MG63 (cell line): ENCODE measurements at places on chromosomes 7 and 10. TPM values are rescaled to one million over a fixed set of nuclear protein-coding genes. Genes with fewer than 3 reads are reported as not detected.
A peak's percentile ranks its signal among the peaks of the same experiment; 100 is the strongest.

DNA sequence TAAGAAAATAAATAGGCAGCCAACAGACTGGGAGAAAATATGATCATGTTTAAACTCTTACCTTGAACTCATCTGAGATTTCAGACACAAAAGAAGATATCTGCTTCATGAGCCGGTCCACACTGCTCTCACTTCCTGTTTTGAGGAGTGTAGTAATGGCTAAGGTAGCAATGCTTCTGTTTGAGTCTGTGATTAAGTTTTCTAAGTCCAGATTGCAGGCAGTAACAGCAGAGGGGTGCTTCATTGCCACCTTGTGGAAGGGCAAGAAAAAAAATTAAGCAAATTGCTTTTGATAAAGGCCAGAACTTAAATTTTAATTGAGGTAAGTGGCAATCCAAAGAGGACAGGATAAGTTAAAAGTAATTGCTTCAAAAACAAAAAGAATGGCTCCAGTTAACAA lies 69.1 kb downstream of the MEST start:
- no peak for DNase-seq

DNA sequence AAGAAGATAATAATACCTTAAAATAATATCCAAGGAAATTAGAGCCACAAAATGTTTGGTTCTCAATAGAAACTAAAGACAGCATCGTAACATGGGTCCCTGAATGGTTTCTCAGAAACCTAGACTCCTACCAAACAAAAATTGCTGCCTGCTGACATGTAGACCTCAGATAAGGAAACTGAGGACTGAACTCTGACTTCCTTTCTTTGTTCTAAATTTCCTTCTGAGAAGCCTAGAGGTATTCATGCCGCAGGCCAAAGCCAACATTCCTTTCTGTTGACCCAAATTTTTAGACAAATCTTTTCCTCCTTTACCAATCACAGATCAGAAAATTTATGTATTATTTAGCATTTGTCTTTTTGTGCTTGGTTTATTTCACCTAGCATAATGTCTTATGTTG lies 816.7 kb upstream of the PHF14 start:
- DNase-seq: no peak

DNA sequence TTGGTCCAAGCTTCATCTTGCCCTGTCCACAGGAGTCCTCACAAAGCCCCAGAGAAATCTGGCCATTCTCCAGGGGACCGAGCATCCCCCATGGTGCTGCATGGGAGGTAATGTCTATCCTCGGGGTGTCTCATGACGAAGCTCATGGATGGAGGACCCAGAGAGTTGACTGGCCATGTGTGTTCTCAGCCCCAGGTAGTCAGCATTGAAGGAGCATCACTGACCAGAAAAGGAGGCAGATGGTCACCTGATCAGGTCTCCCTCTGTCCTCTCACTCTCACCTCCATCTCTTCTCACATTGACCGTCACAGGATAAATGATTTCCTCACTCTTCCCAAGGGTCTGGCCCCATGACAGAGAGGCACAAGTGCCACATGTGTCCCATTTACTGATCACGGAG lies 33.4 kb upstream of the GDF10 start:
- DNase-seq: no peak

- DNase-seq: no peak
Measured at GRCh38 chr7:50994753-50995319, 212.1 kb upstream of the GRB10 start.

CYP2E1 gene
- total RNA-seq: 0.99 TPM in 1 of 2 replicates, not detected in the other

DRGX gene
- 0.07 and 0.10 TPM in 2 replicates for total RNA-seq

MBL2 gene
- not detected in 2 replicates for total RNA-seq

VAX1 gene
- not detected in 2 replicates for total RNA-seq

CALHM1 gene
- total RNA-seq: not detected in 2 replicates

- DNase-seq: no peak
Measured at GRCh38 chr10:3911713-3912442, 126.9 kb upstream of the KLF6 start.

DNA sequence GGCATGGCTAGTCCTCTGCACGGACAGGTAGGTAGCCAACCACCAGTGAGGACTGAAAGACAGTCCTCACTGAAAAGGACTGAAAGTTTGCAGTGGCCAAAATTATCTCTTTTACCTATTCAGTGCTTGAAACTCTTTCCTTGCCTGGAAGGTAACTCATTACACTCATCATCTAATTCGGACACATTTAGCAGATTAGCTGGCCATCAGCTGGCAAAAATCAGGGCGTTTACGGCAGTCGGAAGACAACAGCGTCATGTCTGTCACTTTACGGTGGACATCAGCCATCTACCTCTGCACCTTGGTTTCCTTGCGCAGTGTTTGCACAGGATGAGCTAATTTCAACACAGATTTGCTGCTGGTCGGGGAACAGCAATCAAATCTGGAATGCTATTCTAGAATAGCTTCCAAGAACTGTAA lies 740 bp downstream of the ANXA7 start:
- peak; percentile 43 for DNase-seq

DNA sequence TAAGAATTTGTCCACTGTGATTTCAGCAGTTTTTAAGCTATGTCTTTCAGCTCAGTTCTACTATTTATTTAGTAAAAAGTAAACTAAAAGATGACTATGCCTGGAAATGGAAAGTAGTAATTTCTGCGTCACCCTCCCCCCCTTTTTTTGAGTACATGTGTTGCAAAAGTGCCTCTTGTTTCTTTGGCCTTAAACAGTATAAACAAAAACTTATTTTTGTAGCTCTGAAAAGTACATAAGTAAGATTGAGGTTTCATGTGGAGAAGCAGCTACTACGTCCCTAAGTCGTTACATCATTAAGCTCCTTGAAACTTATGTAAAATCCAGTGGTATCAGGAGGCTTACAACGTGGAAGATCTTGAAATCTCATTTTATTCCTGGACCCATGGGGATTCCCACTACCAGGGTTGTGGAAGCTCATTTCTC lies 46.3 kb upstream of the HBP1 start:
- no peak for DNase-seq

DNA sequence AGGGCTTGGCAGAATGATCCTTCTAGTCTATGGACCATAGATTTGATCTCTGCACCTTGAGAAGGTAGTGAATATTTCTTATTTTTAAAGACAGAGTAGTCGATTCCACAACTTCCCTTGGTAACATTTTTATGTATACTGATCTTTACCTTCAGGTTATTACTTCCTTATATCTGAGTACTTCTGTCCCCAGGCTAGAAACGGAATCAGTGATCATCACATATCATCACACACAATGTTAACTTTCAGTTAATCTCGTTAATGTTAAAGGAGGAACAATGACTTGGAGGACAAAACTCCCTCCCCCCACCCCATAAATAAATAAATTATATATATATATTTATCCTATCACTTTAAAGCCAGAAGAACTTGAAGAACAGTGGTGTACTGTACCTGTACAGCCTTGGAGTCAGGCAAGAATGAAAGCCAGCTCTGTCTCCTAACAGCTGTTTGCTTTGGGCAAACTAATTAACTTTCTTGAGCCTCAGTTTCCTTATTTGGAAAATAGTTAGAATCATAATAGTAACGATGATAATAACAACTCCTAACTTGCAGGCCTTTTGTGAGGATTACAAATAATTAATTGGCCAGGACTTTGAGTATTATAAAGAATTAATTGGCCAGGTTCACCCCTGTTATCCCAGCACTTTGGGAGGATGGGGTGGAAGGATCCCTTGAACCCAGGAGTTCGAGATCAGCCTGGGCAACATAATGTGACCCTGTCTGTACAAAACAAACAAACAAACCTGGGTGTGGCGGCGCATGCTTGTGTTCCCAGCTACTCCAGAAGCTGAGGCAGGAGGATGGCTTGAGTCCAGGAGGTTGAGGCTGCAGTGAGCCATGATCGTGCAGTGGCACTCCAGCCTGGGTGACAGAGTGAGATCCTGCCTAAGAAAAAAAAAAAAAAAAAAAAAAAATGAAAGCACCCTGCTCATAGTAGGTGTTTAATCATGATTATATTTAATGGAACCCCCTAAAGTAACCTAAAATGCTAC lies 63.5 kb downstream of the SAMD9 start:
- DNase-seq: no peak

DNA sequence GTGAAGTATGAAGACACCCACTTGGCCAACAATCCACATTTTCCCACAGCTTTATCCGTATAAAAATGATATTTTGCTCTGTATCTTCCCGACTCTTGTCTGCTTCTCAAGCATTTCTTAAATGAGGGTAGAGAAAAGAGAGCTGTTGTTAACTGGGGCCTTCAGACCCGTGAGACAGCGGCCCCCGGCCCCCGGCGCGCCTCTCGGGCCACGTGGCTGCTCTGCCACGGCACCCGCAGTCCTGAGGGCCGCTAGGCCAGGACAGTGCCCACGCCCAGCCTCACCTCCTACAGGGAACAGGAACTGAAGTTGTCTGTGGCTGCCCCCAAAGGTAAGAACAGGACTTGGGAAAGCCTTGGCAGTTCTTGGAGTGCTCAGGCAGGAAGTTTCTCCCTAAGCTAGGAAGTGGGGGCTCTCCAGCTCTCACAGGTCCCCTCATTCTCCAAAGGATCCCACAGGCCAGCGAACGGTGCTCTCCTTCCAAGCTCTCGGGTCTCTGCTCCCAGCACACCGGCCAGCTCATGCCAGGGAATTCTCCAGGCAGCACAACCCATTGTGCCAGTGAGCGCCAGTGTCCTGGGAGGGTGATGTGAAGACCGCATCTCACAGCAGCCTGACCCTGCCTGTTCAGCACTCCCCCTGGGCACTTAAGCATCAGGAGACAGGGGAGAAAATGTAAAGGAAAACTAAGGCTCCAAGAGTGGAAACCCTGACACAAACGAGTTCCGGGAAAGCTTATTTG lies 230.3 kb upstream of the PFKP start:
- no peak for DNase-seq

DNA sequence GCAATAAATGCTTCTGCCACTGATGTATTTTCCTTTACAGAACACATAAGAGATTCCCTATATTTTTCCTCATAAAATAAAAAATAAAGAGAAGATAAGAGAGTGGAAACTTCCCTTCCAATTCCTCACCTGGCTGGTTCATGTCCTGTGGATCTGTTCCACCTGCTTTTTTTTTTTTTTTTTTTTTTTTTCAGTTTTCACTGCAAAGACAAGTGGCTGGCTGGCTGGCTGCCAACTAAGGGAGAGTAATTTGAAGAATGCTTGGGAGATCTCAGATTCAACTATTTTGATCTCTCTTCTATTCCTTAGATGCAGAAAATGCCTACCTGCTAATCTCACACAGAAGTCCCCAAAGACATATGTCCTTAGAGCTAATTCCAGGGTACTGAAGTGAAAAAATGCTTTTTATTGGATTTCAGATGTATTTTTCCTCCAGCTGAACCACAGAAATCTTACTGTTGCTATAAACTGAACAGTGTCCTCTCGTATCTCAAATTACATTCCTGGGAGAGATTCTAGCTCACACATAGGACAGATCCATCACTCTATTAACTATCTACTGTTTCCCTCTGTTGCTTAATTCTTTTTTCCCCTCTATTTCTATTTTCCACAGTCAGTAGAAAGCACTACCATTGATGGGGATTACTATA lies 120.8 kb downstream of the NRCAM start:
- no peak for DNase-seq

DNA sequence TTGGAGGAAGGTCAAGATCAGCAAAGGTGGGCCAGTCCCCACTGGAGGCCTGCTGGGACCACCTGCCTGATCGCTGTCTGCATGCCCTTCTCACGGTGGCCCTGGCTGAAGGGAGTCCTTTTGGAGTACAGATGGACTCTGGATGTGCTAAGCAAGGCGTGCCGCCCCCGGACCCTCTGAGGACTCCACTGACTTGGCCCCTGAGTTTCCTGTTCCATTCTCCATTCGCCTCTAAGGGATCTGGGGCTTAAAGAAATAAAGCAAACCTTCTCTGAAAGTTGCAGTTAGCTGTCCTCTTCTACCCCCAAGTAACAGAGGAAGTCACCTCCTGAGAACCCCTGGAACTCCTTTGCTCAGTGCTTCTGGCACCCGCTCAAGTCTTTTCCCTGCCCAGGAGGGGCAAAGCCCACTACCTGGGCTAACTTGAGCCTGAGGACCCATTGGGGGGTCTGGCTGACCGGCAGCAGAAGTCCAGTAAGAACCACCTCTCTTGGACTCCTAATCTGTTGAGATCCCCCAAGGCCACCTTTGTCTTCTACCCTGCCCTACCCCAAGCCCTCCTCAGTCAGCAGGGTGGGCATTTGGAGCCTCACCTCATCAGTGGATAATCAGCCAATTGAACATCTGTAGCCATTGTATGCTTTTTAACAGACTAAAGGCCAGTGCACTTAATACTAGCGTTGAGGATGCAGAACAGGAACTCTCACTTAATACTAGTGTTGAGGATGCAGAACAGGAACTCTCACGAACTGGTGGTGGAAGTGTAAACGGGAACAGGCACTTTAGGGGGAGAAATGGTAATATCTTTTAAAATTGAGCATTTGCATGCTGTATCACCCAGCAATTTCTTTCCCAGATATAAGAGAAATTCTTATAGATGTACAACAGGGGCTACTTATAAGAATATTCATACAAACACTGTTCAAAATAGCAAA lies 2.2 kb downstream of the TBATA start:
- DNase-seq: no peak

POLR2J3 gene
- 2.2 and 7.1 TPM in 2 replicates for total RNA-seq

- no peak for DNase-seq
Measured at GRCh38 chr7:116187400-116187799, 22.9 kb upstream of the TES start.

DNA sequence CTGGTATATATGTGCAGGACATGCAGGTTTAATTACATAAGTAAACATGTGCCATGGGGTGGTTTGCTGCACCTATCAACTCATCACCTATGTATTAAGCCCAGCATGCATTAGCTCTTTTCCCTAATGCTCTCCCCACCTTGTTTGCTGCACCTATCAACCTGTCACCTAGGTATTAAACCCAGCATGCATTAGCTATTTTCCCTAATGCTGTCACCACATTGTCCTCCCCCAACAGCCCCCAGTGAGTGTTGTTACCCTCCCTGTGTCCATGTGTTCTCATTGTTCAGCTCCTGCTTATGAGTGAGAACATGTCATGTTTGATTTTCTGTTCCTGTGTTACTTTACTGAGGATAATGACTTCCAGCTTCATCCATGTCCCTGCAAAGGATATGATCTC lies 300.5 kb downstream of the ANKRD7 start:
- no peak for DNase-seq

- no peak for DNase-seq
Measured at GRCh38 chr10:23469596-23470237, 30.8 kb downstream of the OTUD1 start.

- no peak for DNase-seq
Measured at GRCh38 chr7:80347173-80347572, 164.7 kb downstream of the GNAT3 start.
